ENCODE measurements at places on chromosomes 7 and 10.
A peak's percentile ranks its signal among the peaks of the same experiment; 100 is the strongest.

GRCh38 chr10:62590306-62590705, 214.2 kb upstream of the ADO start:
- DNase-seq, result no peak

- no peak for DNase-seq
Measured at GRCh38 chr10:123245264-123245663, 91.1 kb downstream of the BUB3 start.

- no peak for DNase-seq
Measured at GRCh38 chr7:105450177-105450861, 61.6 kb upstream of the SRPK2 start.

GRCh38 chr7:105835441-105835840, 41.0 kb downstream of the ATXN7L1 start:
- no peak for DNase-seq

DNA sequence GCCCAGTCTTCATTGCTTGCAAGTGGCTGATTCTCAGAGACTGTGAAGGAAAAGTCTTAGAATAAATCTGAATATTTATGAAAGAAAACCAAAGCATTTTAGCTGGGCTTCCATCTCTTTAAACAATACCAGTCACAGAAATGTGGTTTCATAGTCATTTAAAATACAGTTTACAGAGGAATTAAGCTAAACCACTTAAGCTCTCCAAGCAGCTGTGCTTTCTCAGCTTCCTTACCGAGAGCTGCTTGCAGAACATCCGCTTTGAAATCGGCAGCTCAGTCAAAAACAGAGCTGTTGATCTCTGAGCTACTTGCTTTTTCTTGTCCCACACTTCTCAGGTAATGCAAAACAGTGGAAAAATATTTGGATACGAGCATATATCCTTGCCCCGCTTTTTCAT, 134.5 kb downstream of the DYNC1I1 start:
- DNase-seq, result no peak

GRCh38 chr7:38382684-38383083, 109.2 kb upstream of the TARP start:
- DNase-seq, result no peak

DNA sequence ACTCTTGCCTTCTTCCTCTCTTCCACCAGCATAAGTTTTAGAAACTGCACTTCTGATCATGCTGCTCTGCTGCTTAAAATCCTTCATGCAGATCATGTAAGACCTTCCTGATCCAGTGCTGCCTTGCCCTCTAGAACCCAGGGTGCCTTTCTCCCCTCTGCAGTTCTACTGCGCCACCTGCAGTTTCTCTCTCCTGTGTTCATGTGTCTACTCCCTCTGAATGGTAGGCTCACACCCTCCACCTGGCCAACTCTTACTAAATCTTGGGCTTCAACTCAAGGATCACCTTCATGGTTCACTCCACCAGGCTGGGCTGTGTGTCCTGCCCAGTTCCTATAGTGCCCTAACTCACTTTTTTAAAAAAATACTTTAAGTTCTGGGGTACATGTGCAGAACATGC, 174.6 kb upstream of the ITGB1 start:
- no peak for DNase-seq

DNA sequence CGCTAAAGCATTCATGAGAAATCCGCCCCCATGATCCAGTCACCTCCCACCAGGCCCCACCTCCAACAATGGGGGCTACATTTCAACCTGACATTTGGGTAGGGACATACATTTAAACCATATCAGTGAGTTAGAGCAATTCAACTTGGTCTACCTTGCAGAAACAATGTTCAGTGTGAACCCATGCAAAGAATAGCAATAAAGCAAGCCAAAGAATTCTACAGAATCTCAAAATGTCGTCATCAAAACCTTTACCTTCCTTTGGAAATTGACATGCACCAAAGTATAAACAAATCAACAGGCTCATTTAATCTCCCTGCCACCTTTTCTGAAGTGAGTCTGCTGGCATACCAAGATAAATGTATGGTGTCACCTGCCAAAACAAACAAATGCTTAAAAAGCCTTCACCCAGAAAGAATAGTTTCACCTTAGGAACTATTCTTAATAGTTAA, 68.8 kb upstream of the ABLIM1 start:
- DNase-seq, result no peak

DNA sequence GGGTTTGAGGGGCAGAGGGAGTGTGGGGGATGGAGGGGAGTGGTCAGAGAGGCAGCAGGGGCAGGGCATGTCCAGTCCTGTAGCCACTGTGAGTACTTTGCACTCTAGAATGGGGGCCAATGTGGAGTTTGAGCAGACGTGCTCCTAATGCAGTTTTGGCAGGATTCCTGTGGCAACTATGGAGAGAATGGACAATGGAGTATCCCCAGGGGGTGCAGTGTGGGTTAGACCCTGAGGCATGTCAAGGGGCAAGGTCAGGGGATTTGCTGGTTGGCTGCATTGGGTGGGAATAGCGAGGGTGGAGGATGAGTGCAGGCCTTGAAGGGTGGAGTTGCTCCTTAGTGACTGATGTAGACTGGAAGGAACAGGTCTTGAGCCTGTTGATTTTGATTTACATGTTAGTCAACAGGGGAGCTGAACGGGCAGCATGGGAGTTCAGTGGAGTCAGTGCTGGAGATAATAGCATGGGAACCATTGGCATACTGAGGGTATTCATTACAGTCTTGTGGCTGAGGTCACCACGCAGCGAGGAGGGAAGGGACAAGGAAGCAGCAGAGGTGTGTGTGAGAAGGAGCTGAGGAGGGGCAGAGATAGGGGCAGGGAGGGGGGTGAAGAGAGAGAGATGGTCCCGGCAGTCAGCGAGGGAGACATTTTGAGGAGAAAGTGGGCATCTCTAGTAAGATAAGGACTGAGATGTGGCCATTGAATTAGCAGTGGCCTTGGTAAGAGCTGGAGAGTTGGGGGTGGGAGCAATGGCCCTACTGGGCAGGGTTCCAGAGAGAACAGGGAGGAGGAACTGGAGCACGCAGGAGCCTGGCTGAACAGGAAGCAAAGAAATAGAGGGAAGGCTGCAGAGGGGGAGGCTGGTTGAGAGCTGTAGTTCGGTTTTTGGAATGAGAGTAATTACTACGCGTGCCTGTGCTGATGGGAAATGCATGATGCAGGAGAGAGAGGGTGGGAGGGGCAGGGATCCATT, 112.7 kb downstream of the CCNY start:
- peak; percentile 39 for DNase-seq

- no peak for DNase-seq
Measured at GRCh38 chr7:21939136-21939857, 6.4 kb downstream of the CDCA7L start.
